NCI-H1417 (cell line): ENCODE measurements at places on chromosomes 1 and 21.

DNA sequence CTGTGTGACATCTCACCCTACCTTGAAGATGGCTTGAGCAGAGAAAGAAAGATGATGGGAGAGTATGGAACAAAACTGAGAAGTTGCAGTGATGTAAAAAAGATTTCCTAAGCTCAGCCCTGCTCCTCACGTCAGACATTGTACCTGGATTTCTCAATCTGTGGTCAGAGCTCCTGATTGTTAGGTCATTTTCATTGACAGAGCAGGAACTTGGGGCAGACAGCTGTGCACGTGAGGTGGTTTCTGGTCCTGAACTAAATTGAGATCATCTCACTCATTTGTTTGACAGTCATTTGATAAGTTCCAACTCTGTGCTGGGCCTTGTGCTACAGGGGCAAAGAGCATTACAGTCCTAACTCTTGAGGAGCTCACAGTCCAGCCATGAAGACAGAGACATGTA, 10.2 kb downstream of the TRAF3IP3 start:
- no peak for DNase-seq

- DNase-seq = no peak
Observed at GRCh38 chr1:67570486-67571143, 114.4 kb upstream of the GADD45A start.

DNA sequence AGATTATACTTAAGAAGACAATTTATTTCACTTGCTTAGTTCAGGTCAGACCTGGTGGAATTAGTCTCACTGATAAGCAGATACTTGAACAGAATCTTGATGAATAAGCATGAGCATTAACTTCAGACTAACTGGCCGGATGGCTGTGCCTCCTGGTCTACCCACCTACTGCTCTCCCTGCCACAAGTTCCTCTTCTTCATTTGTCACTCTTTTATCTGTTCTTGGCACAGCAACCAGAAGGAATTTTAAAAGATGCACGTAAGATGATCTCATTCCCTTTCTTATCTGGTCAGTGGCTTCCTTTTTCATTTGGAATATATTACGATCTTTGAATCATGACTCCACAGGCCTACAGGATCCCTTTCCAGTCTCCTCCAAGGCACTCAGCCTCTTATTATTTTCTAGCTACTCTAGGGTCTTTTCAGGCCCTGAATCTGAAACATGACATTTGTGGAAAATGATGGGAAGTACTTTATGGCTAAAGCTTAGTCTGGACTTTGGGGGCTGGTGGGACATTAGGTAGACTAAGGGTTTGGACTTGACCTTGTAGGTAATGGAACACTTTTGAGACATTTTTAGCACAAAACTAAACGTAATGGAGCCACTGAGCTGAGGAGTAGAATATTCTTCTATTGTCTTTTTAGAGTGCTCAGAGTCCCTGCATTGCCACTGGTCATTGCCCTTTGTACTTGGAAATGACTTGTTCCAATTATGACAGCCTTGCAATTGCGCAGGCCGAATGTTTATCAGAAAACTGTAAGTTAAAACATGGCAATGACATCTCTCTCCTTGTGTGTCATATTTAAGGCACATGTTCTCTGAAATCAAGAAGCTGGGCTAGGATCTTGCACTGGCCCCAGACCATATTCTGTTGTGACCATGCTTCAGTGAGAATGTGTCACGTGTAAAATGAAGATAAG, 16.0 kb downstream of the ST6GALNAC3 start:
- DNase-seq = no peak

- DNase-seq = no peak
Observed at GRCh38 chr1:82646888-82647287, 846.2 kb downstream of the ADGRL2 start.

DNA sequence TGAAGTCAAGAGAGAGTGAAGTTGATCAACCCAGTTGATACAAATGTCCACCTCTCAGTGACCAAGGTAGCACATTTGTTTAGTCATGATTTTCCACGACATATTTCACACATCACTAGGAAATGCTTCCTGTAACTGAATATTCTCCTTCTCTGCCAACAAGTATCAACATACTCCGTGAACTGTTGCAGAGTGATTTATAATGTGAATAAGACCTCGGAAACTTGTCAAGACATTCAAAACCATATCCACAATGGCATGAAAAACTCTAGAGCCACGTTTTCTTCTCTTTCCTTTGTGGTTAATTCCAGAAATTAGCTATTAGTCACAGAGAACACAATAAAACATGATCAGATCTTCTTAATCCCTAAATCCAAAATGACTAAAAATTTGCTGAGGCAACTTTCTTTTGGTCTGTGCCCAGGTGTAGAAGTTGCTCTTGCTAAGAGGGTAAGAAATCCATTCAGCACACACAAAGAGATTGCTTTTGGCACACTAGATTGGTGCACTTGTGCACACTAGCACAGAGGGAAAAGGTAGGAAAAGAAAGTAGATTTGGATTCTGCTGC, 244.3 kb upstream of the NRIP1 start:
- DNase-seq = no peak

DNA sequence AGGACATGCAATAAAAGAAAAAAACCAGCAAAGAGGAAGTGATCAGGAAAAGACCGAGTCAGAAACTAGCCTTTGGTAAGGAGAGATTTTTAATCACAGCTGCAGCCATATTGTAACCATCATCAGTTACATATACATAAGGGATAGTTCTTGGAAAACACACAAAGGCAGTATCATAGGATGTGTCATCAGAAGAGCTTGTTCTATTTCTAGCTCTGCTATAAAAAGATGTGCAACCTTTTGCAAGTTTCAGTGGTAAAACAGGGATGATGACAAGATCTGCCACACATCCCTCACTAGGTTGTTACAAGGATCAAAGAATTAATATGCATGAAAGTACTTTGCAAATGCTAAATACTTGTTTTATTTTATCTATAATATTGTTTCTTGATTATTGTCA, 342.0 kb downstream of the VAV3 start:
- no peak for DNase-seq

GRCh38 chr1:229075217-229075616, 195.7 kb upstream of the RAB4A start:
- no peak for DNase-seq

DNA sequence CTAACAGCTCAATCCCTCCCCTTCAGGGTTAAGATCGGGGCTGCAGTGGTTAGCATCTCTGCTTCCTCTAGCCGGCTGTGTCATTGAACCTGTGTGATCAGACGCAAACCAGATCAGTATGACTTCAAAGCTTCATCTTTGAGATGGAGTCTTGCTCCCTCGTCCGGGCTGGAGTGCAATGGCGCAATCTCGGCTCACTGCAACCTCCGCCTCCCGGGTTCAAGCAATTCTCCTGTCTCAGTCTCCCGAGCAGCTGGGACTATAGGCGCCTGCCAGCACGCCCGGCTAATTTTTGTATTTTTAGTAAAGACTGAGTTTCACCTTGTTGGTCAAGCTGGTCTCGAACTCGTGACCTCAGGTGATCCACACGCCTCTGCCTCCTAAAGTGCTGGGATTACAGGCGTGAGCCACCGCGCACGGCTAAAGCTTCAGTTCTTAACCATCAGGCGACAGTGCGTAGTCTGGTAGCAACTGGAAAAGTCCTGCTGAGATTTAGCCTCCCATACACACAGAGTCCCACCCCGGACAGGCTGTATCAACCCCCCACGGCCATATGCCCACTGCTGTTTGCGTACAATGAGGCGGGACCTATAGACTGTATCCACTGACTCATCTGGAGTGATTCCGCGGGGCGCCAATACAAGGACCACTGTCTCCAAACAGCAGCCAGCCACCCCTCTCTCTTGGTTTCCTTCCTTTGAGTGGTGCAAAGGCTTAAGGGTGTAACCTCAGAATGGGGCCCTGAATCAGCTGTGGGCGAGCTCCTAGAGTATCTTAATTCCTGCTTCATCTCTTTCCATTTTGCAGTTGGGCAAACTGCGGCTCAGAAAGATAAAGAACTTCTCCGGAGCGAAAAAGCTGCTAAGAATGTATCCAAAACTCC, 23.3 kb downstream of the CELA3A start:
- DNase-seq = peak; percentile 61

- DNase-seq = no peak
Observed at GRCh38 chr1:26827663-26828062, 1.2 kb downstream of the ZDHHC18 start.
